Activated T-helper 1 cell treated with anti-CD3 and anti-CD28 coated beads, Interleukin-2, amount 50 U/mL, for 16 hours (primary cell): ENCODE measurements at places on chromosomes 6 and 20.

GRCh38 chr6:73665686-73666319 lies 12.0 kb upstream of the SLC17A5 start:
- no peak for DNase-seq

DNA sequence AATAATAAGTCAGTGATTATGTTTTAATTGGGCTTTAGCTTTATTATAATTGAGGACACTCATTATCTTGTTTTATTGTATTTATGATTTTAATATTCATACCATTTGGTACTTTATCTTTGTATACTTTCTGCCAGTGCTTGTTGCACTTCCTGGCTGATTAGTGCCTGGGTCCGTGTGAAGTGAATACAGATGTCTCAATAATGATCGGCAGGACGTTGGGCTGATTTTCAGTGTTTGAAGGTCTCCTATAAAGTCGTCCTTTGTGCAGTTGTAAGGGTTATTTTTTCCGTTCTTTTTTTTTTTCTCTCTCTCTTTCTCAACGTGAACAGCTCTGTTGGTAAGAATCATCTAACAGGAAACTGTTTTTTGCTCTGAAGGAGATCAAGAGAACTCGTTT lies 450.0 kb upstream of the POU3F2 start:
- DNase-seq: no peak

DNA sequence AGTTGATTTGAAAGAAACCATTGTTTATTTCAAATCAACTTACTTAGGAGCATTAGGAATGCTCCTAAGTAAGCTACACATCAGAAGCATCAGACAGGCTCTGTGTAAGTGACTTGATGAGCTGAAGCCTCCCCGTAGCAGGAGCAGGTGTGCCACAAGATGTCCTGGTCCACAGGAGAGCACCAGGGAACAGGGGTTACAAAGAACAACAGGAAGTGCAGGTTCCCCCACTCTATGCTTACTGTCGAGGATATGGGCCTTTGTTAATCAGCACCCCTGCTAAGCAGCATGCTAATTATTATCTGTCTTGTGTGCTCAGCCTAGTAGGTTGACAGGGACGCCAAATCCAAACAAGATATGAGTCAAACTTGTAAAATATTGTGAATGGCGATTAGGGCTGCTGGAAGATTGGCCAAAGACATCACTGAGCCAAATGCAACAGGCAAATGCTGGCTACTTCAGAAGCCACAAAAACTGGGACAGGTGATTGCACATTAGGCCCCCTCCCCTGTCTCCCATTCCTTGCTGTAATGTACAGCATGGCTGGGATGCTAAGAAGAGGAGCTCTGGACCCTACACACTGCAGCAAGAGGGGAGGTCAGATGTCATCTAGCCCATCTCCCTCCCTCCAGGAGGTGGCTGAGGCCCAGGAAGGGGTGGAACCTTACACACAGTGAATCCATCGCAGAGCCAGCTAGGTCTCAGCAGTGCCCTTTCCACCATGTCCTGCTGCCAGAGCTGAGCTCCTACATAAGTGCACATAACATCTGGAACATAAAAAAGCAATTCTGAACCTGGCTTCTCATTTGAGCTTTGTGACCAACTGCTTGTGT lies 939 bp downstream of the TGM3 start:
- DNase-seq: no peak

DNA sequence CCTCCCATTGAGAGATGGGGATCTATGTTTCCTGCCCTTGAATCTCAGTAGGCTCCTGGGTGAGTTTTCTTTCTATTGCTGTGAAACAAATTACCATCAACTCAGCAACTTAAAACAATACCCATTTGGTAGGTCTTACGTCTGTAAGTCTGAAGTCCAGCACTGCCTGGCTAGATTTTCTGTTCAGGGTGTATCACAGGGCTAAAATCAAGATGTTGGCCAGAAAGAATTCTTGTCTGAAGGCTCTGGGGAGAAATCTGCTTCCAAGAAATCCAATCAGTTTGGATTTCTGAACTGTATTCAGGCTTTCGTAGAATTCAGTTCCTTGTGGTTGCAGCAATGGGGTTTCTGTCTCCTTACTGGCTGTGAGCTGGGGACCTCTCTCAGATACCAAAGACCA lies 99.6 kb upstream of the SLC24A3 start:
- DNase-seq: no peak

DNA sequence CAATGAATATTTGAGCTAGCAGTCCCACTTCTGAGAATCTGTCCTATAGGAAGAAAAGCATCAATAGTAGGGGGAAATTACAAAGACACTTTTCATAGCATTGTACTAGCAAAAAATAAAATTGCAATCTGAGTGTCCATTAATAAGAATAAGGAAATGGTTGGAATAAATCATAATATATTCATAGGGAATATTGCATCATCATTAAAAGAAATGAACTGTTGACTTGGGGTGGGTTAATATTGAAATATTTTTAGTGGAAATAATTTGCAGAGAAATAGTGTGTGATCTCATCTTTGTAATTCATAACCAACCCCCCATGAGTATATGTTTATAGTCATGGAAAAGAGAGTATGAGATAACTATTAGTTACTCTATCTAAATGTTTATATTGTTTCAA lies 12.4 kb downstream of the NFYA start:
- no peak for DNase-seq

- no peak for DNase-seq
Measured at GRCh38 chr6:83511901-83512681, at the start of gene PRSS35. TSS of gene PRSS35 (plus strand) at chr6:83512534. CDS start at chr6:83523442, 10,908 bp downstream.

GRCh38 chr6:4637691-4638433 lies 138.3 kb upstream of the CDYL start:
- no peak for DNase-seq

- no peak for DNase-seq
Measured at GRCh38 chr20:3663031-3663701, at the start of gene GFRA4. TSS of gene GFRA4 (minus strand) at chr20:3663399. CDS start at chr20:3663399, 0 bp downstream.

GRCh38 chr6:135170849-135171248 lies 10.3 kb upstream of the MYB start:
- no peak for DNase-seq

DNA sequence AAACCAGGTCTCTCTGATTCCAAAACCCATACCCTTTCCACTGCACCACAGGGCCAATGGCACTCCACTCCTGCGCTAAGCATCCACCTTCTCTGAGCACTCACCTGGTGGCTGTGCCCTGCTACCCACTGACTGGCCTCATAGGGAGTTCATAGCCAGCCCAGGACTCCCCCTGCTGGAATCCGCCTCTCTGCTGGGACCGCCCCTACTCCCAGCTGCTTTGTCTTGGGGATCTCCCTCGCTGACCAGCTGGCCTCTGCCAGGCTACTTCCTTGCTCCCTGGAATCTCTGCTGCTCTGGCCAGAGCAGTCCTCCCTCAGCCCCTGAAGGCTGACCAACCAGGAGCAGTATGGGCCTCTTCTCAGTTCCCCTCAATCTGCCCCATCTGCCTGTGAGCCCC lies 129.7 kb downstream of the FAXC start:
- no peak for DNase-seq

DNA sequence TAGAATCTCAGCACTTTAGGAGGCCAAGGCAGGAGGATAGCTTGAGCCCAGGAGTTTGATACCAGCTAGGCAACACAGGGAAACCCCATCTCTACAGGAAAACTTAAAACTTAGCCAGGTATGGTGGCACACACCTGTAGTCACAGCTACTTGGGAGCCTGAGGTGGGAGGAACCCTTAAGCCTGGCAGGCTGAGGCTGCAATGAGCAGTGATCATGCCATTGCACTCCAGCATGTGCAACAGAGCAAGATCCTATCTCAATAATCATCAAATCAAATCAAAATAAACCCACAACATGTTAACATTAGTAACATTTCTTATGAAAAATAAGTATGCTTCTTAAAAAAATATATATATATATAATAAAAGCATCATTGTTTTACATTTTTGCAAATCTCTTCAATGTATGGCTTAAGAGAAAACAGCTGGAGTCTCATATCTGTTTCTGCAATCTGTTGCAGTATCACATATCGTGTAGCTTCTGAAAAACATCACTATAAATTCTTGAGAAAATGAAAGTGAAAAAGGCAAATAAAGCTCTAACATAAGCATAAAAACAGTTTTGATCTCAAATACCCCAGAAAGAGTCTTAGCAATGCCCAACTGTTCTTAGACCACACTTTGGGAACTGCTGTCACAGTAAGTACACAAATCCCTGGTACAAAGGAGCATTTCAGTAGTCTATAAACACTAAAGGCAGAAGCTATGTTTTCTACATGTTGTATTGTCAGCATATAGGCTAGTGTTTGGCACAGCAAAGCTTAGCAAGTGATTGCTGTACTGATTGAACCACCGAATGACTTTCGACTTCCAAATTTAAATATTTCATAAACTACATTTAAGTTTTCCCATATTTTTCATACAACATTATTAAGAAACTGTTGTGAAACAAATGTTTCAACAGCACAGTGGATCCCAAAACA lies 8.0 kb downstream of the MMUT start:
- no peak for DNase-seq

DNA sequence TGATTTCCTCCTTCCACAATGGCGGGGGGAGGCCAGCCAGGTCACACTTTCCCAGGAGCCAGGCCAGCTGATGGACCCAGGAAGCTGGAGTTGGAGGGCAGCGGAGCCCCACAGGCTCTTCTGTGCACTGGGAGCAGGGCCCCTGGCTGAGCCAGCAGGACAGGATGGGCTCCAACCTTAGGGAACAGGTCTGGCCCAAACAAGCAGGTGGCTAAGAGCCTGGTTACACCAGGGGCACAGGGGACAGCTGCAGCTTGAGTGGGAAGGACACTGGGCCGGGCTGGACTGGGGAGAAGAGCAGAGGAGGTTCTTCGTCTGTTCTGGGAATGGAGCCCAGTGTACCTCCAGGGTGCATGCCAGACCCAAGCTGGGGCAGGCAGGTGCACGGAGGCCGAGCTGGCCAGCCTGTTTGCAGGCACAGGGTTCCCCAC lies 102.3 kb downstream of the DLL1 start:
- no peak for DNase-seq

GRCh38 chr6:52055451-52055850 lies 32.0 kb downstream of the PKHD1 start:
- no peak for DNase-seq

DNA sequence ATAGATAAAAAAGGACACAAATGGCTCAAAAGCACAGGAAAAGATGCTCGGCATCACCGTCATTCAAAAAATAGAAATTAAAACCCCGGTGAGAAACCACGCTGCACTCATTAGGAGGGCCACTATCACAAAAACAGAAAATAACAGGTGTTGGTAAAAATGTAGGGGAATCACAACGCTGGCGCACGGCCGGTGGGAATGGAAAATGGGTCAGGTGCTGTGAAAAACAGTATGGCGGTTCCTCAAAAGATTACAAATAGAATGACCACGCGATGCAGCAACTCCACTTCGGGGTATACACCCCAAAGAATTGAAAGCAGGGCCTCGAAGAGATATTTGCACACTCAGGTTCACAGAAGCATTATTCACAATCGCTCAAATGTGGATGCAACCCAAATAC lies 28.3 kb downstream of the NPEPL1 start:
- DNase-seq: no peak

DNA sequence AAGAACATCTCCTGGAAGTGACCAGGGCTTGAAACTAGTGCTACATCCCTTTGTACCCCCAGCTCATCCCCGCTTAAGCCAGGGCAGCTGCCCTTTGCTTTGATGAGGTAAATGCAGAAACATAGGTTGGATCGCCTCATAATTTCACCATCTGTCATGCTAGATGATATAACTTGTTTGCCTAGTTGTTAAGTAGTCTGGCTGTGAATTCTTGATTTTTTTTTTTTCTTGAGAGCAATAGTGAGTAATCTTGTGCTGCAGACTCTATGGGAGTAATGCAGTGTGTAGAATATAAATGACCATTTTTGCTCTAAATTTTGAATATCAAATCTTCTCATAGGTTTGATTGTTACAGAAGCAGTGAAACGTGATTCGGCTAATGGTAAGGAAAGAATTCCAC lies 4.1 kb downstream of the TRDN start:
- no peak for DNase-seq

- no peak for DNase-seq
Measured at GRCh38 chr6:105430685-105431084, 27.8 kb upstream of the PREP start.

GRCh38 chr20:61759286-61760065 lies 306.2 kb downstream of the TAF4 start:
- no peak for DNase-seq

- DNase-seq: no peak
Measured at GRCh38 chr20:49303065-49303552, 25.3 kb upstream of the ZNFX1 start.

GRCh38 chr6:150787429-150787828 lies 78.1 kb upstream of the MTHFD1L start:
- no peak for DNase-seq

DNA sequence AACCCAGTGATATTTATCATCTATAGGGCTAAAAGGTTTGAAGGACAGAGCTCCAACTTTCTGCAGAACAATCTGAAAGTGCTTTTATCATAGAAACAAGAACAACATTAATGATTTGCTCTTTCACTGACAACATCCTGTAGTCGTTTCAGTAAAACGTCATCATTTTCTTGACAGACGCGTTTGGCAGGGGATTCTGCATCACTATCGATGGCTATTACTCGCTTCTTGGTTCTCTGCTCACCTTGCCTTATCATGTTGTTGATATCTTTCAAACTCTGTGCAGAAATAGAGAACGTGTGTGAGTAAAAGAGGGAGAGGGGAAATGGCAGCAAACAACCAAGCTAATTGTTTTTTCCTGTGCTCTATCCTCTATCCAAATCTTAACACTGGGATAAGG lies 47.1 kb upstream of the SAMHD1 start:
- DNase-seq: no peak

DNA sequence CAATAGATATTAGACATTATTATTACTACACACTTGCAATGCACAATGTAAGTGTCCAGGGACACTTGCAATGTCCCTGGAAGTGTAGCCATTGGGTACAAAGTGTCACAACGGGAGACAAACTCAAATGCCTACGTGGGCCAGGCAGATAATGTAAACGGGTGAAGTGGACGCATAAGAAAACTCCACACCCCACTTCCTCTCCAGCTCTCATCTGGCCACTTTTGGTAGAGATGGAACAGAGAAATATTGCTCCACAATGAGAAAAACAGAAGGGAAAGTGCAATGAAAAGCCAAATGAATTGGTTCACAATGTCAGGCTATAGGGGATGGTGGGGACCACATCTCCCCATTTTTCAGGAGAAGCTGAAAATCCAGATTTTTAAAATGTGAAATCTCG lies 9.4 kb downstream of the SULF2 start:
- no peak for DNase-seq

- no peak for DNase-seq
Measured at GRCh38 chr6:111410371-111410770, 72.6 kb downstream of the REV3L start.

- no peak for DNase-seq
Measured at GRCh38 chr6:106629859-106630163, 433 bp downstream of the QRSL1 start.

- DNase-seq: no peak
Measured at GRCh38 chr6:166565084-166565967, 21.2 kb downstream of the RAMACL start.

GRCh38 chr6:43843669-43844171 lies 73.7 kb downstream of the VEGFA start:
- no peak for DNase-seq

- DNase-seq: no peak
Measured at GRCh38 chr6:37785663-37786270, 33.8 kb upstream of the ZFAND3 start.
